ENCODE measurements at places on chromosomes 4 and X.

DNA sequence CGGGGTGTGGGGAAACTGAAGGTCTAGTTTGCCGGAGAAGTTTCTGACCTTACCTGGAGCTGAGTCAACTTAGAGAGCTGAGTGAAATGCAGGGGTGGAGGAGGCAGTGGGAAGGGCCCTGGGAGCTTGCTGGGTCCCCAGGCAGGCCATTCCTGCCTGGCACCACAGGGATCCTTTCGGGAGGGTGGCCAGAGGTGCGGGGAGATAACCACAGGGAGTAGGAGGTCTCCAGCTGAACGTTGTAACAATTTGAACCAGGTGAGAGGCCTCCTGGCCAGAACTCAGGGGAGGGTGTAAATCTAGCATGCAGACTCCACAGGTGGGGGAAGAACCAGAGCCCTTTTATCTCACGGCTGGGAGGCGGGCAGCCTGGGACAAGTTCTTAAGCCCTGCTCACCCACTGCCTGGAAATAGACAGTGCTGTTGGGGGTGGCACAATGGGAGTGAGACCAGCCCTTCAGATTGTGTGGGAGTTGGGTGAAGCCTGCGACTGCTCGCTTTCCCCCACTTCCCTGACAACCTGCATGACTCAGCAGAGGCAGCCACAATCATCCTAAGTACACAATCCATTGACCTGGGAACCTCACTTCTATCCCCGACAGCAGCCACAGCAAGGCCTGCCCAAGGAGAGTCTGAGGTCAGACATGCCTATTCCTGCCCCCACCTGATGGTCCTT lies 247.4 kb downstream of the ADGRA3 start:
- DNase-seq, result no peak

DNA sequence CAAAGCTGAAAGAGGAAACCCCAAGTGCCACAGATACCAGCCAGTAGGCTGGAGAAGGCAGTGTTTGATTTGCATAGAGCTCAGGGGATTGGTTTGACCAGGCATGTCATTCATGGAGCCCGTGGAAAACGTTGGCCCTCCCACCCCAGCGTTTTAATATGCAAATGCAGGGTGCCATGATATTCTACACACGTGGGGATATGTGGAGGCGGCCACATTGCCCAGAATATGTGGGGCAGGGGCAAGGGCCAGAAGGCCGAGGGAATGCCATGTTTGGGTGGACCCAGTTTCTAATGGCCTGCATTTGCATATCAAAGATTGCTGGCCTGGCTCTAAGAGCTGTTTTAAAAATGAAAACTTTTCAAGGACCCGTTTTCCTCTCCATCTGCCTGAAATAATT lies 71.1 kb downstream of the MAP9 start:
- DNase-seq, result no peak

DNA sequence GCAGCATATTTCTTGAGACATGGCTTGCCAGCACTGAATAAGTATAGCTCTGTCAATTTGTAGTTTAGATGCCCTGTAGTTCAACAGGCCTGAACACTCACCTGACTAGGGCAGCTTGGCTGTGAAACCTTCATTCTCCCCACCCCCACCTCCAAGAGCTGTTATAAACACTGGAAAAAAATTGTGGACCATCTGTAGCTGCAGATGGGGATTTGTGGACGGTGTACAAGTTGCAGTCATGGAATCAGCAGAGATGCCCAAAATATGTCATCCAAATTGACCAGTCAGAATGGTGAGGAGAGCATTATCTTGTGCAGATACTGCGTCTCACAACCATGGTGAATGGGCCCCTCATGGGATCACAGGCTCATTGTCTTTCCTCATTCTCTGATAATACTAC lies 76.2 kb upstream of the PAQR3 start:
- no peak for DNase-seq

DNA sequence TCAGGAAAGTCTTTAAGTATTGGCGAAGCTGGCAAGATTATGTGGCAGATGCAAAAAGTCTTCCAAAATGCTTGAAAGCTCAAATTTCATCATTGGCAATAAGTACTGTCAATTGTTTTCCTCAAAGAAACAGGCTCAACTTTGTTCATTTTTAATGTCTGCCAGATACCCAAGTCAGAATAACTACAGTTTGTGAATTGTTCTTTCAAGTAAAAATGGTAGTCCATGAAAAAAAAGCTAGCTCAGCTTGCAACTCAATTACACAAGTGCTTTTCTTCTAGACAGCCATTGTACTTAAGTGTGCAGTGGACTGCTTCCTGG lies 70.5 kb downstream of the AFF1 start:
- DNase-seq, result no peak

DNA sequence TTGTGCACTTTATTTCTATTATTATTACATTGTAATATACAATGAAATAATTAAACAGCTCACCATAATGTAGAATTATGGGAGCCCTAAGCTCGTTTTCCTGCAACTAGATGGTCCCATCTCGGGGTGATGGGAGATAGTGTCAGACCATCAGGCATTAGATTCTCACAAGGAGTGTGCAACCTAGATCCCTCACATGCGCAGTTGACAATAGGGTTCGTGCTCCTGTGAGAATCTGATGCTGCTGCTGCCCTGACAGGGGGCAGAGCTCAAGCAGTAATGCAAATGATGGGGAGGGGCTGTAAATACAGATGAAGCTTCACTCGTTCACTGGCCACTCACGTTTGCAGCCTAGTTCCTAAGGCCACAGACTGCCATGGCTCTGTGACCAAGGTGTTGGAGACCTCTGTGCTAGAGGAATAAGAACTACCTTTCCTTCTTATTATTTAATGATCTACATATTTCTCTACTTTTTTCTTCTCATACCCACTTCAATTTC lies 492.9 kb upstream of the INTU start:
- no peak for DNase-seq

Measured in skin of body (tissue), 3 donors.